ENCODE measurements at places on chromosomes 6 and 20. TPM values are rescaled to one million over a fixed set of nuclear protein-coding genes. Genes with fewer than 3 reads are reported as not detected.

Gene C2
- polyA plus RNA-seq = 3.3 TPM

Gene PTP4A1
- polyA plus RNA-seq = 62.2 TPM

Gene FAM83B
- 9.8 TPM for polyA plus RNA-seq

Gene FGD2
- polyA plus RNA-seq = 1.3 TPM

Gene CLIC5
- 194 TPM for polyA plus RNA-seq

Gene SLC26A8
- polyA plus RNA-seq = 0.32 TPM

Gene MTFR2
- polyA plus RNA-seq = 2.4 TPM

DNA sequence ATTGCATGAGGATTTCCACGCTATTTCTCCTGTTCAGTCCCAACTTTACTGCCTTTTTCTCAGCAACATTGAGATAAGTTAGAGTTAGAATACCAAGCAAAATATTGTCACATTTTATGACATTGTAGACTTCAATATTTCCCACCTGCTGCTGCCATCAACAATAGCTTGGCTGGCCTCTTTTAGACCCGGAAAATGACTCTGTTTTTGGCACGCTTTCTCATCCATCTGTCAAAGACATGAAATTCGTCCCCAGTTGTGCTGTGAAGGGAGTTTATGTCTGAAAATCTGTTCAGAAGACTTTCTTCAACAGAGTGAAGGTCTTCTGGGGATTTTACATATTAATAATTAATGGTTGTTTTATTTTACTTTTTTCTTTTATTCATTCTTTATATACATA is 857.3 kb downstream of the FRK start:
- no peak for DNase-seq

GRCh38 chr20:31606804-31607639 is 1.9 kb downstream of the ID1 start:
- DNase-seq = no peak

GRCh38 chr20:38723017-38723847 is 1.1 kb upstream of the SLC32A1 start:
- no peak for DNase-seq

DNA sequence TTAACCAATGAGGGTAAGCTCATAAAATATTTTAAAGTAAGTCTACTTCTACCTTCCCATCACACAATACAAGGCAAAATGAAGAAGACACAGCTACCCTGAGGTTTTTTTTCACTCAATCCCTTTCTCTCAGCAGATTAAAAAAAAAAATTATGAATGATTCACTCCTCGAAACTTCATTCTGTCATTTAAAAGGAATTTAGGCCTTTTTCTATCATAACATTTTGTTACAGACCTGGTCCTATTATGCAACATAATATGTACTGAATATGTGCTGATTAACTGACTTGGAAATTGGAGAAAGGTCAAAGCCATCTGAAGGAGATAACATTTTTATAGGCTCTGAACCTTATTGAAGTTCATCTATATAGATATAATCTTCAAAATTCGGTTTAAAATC is 45.5 kb downstream of the PRL start:
- DNase-seq = no peak

- DNase-seq = no peak
Observed at GRCh38 chr6:38354037-38354381, 285.7 kb downstream of the BTBD9 start.

GRCh38 chr6:129575378-129576118 is 134.4 kb downstream of the ARHGAP18 start:
- no peak for DNase-seq

GRCh38 chr6:133610227-133610840 is 278.6 kb upstream of the TCF21 start:
- no peak for DNase-seq

DNA sequence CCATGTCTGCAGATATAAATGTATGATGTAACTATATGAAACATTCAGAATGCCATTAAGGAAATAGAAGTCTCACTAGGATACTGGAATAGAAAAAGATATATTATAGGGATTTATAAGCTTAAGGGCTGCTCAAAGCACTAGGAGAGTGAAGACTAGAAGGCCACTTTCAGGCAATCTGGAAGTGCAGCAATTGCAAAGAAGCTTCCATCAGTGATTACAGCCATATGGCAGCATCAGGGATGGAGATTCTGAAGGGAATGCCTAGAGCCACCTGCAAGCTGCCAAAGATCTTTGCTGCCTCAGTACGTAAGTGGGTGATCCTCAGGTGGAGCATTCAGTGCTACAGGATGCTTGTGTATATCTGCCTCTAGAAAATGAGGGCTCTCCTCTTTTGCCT is 796.2 kb upstream of the EPHA7 start:
- no peak for DNase-seq

DNA sequence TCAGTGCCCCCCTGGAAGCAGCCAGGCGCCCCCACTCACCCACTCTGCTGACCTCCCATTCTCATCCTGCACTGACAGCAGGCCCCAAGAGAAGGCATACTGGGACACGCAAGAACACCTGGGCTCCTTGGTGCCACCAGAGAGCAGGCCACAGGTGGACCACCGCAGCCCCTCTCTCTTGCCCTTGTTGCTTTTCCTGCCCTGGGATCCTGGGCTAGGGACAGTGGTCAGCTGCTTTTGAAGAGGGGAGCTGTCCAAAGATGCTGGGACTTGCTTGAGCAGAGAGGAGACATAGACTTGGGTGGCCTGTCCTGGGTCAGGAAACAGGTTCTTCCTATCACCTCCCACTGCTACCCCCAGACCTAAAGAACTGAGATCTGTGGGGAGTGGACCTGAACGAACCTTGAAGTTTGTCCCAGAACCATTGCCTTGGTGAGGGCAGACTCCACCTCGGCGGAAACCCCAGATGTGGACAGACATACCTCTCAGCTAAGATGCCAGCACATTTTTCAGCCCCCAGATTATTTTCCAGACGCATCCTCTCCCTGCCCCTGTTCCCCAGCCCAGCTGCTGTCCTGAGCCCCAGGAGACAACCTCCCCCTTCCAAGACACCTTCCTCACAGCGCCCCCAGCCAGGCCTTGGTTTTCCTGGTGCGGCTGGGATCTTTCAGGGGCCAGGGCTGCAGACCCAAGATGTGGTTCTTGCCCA is 1.1 kb downstream of the GLP1R start:
- DNase-seq = no peak

DNA sequence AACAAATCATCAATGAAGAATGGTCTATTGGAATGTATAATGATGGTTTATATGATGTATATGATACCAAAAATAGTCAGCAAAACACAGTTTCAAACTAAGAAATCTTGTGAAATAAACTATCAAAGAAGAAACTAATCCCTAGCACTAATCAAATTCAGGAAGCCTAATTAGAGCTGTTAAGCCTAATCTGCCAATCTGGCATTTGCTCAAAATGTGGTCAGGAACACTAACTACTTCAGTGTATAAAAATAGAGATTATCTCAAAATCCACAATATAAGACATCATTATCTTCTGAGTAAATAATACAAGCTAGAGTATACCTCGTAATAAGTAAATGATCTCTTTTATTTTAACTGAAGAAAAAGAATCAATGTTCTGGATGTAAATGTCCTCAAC is 12.8 kb upstream of the AKAP7 start:
- DNase-seq = no peak

- DNase-seq = no peak
Observed at GRCh38 chr6:5532941-5533340, 271.6 kb downstream of the FARS2 start.

DNA sequence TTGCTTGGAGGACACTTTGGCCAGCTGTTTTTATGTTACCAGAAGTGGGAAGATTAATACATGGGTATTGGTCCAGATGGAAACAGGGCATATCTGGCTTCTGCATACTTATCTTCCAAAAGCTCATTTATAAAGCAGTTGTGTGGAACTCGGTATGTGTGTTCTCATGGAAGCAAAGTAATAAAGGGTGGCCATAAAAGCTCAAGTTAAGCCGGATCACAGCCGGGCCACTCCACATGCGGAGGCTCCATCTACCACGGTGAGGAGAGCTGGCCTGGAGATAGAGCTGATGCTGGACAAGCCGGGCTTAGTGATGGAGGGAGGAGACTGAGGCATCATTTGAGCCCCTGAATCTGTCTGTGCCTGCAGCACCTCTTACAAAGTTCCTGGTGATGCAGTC is 38.6 kb upstream of the KIF16B start:
- no peak for DNase-seq

GRCh38 chr6:74931558-74931957 is 274.3 kb downstream of the COL12A1 start:
- DNase-seq = no peak

GRCh38 chr6:66226109-66226508 is 519.1 kb upstream of the EYS start:
- DNase-seq = no peak

DNA sequence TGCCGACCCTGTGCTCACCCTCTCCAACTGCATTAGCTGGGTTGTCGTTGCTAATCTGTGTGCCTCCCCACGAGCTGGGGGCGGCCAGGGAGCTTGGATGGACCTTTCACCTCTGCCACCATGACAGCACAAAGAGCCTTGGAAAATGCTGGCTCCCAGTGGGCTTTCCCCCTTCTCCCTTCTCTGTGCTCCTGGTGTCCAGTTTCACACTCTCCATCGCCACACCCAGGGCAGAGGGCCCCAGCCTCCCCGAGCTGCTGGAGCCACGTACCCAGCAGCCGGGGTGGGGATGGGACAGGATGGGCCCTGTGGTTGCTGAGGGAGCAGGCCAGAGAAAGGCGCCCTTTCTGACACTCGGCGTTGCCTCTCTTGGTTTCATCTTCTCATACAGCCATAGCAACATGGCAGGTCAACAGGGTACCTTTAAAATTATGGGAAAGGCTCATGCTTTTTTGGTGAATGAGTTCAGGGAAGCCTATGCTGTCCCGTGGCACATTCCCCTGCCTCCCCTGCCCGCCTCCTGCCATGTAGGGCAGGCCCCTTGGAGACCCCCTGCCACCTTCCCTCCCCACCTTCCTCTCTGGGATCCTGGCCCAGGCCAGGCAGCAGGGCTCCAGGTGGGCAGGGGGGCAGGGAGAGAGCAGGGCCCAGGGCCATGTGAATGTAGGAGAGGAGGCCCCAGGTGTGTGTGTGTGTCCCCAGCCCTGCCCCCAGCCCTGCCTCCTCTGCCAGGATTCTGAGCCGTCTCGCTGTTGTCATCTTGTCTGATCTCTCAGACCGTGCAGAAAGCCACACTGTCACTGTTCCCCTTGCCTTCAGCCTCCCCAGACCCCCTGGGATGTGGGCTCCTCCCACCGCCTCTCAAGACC is 85.2 kb upstream of the CCDC167 start:
- no peak for DNase-seq

Data from right renal cortex interstitium (tissue), 3 donors.